ENCODE measurements at places on chromosomes 2 and 18. TPM values are rescaled to one million over a fixed set of nuclear protein-coding genes. Genes with fewer than 3 reads are reported as not detected.

The CXCR2 gene
- not detected for total RNA-seq

The C2orf76 gene
- 12.8 TPM for total RNA-seq

The COLEC11 gene
- not detected for total RNA-seq

The GREB1 gene
- 2.2 TPM for total RNA-seq

The PIKFYVE gene
- 36.4 TPM for total RNA-seq

The CCBE1 gene
- total RNA-seq = 69.4 TPM

The NEU4 gene
- total RNA-seq = not detected

The LRRC30 gene
- total RNA-seq = not detected

The KCNK3 gene
- under 0.01 TPM for total RNA-seq

The GPR17 gene
- total RNA-seq = not detected
